Stimulated activated CD8-positive, alpha-beta memory T cell treated with anti-CD3 and anti-CD28 coated beads, Interleukin-2, amount 100 ng/mL, for 1 hour (primary cell): ENCODE measurements at places on chromosomes 11 and 22.

DNA sequence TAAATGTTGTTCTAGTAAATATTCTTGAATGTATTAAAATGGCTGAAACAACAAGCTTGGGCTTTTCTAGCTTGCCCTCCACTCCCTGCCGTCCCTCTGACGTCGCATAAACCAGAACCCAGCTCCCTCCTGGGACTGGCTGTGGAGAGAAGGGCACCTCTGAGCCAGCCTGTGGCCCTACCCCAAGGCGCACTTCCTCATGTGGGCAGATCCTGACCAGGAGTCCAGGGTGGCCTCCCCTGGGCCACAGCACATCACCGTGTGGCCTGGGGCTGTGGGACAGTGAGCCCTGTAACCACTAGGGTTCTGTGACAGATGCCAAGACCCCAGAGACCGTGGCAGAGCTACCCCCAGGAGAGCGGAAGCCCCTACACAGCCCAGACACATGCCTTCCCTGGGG, 10.2 kb upstream of the ADORA2A start:
- no peak for DNase-seq

- DNase-seq = no peak
Measured at GRCh38 chr11:66624450-66624849, 8.0 kb downstream of the RBM14 start.

DNA sequence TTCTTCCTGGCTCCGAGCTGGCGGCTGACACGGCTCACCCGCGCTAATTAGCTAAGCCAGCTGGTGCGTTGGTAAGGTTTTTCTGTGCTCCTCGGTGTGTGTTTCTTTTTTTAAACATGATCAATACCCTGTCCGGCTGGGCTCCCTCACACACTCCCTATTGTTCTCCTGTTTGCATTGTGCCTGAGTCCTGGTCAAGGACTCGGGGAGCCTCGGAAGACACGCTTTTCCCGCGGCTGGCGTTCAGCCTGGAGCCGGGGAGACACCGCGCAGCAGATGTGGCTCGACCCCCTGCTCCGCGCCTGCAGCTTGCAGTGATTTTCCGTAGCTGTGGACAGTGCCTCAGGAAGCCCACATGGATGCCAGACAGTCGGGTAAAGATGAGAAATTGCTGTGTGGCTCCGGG, 454.9 kb upstream of the CADM1 start:
- DNase-seq = no peak

GRCh38 chr11:18704698-18705097, 6.1 kb downstream of the TMEM86A start:
- no peak for DNase-seq

DNA sequence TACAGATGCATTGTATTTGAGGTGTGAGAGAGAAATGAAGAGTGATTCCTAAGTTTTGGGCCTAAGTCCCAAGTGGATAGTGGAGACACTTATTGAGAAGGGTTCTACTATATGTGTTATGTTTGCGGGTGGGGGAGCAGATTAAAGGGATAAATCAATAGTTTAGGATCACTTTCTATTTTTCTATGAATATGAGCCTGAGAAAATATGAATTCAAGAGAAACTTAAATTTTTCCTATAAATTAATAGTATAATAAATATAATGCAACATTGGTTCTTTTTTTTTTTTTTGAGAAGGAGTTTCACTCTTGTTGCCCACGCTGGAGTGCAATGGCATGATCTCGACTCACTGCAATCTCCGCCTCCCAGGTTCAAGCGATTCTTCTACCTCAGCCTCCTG, 31.3 kb downstream of the AMBRA1 start:
- DNase-seq = no peak

DNA sequence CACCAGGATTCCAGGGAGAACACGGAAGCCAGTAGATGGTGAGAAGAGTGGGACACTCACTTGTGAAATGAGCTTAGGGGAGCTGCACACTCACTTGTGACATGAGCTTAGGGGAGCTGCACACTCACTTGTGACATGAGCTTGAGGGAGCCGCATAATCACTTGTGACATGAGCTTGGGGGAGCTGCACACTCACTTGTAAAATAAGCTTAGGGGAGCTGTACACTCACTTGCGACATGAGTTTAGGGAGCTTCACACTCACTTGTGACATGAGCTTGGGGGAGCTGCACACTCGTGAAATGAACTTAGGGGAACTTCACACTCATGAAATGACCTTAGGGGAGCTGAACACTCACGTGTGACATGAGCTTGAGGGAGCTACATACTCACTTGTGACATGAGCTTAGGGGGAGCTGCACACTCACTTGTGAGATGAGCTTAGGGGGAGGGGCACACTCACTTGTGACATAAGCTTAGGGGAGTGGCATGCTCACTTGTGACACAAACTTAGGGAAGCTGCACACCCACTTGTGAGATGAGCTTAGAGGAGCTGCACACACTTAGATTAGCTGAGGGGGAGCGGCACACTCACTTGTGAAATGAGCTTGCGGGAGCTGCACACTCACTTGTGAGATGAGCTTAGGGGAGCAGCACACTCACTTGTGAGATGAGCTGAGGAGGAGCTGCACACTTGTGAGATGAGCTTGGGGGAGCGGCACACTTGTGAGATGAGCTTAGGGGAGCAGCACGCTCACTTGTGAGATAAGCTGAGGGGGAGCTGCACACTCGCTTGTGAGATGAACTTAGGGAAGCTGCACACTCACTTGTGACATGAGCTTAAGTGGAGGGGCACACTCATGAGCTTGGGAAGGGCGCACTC, 59.0 kb downstream of the NCAPD3 start:
- no peak for DNase-seq

- no peak for DNase-seq
Measured at GRCh38 chr11:120681434-120682331, 170.1 kb downstream of the GRIK4 start.

- DNase-seq = no peak
Measured at GRCh38 chr11:79352349-79352703, 88.5 kb downstream of the TENM4 start.

DNA sequence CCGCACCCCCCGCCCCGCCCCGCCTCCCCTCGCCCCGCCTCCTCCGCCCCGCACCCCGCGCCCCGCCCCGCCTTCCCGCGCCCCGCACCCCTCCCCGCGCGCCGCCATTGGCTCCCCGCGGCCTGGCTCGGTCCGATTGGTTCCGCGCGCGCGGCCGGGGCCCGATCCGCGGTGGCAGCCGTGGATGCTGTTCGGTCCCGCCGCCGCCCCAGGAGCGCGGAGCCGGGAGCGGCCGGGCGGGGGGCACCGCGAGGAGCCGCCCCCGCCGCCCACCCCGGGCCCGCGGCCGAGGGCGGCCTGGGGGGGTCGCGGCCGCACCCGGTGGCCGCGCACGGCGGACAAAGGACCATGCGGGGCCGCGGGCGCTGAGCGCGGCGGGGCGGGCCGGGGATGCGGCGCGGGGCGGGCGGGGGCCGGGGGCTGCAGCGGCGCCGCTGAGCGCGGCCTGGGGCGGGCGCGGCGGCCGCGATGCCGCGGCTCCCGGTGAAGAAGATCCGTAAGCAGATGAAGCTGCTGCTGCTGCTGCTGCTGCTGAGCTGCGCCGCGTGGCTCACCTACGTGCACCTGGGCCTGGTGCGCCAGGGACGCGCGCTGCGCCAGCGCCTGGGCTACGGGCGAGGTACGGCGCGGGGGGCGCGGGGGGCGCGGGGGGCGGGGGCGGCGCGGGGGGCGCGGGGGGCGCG, at the start of gene B4GALNT4:
Gene B4GALNT4 (plus strand): TSS at position 164 of the 683 bp plus-strand sequence. CDS start 305 bp downstream, at position 469.
- DNase-seq = no peak

DNA sequence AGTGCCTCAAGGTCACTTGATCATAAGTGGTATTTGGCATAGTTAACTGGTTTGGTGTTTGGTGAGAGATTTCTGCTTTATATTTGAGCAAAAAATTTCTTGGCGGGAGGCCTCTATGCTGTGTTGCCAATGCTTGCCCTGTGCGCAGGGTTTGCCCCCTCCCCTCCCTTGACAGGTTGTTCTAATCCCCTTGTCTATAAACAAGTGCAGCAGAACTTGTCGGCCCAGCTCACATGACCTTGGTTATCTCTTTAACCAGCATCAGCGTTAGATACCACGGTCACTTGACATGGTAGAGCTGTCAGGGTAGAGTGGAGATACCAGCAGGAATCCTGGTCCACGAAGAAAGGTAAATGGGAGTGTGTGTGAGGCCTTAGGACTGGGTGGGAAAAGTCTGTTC, 35.6 kb downstream of the MARK2 start:
- no peak for DNase-seq

DNA sequence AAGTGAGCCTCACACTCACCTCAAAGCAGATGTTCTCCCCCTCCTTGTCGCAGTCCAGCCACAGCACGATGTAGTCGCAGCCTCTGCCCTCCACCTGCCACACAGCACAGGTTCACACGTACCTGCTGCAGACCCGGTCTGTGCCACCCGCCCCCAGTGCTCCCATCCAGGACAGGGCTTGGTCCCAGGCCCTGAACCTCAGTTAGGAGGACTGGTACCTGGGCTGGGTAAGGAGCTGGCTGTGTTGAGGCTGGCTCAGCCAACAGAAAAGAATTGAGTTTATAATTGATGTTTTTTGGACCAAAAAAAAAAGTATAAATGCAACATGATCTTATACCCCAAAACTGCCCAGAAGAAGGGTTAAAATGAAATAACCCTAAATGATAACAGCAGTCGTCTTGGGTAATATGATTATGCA, 10.7 kb downstream of the TOP3B start:
- no peak for DNase-seq

GRCh38 chr11:61917334-61918109, at the start of gene RAB3IL1:
TSS of gene RAB3IL1 (minus strand) at chr11:61917566. CDS start at chr11:61917367, 199 bp downstream.
- no peak for DNase-seq

- no peak for DNase-seq
Measured at GRCh38 chr22:31574055-31574670, 77.8 kb downstream of the SFI1 start.

GRCh38 chr11:131185915-131186314, 184.5 kb upstream of the NTM start:
- no peak for DNase-seq

GRCh38 chr11:116500026-116500946, 272.5 kb downstream of the BUD13 start:
- DNase-seq = no peak

DNA sequence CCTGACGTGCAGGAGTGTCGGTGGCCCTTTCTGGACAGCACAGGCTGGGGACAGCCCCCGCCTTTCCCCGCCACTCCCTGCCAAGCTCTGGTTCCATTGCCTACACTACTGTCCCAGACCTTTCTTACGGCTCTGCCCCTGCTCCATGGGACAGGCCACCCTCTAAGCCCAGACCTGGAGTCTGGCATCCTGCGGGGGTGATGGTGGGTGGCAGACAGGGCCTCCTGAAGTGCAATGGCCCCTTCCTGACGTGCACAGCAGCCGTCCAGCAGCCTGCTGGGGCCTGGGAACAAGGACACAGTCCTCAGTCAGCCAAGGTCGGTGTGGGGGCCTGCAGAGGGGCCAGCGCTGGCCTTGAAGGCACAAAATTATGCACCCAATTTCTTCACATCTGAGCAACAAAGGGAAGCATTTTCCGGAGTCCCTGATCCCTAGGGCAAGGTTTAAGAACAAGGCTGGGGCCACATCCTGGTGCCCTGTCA, 79.7 kb upstream of the KCNQ1OT1 start:
- no peak for DNase-seq

DNA sequence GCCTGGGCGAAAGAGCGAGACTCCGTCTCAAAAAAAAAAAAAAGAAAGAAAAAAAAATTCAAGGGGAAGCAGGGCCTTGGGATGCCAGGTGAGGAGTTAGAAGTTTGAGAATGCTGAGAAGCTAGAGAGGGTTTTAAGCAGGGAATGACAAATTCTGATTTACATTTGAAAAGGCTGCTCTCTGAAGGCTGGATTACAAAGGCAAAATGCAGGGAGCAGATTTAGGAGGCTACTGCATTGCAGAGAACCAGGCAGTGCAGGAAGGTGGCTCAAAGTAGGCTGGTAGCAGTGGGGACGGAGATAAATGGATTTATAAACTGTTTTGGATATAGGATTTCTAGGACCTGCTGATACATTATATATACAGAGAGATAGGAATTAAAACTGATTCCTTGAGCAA, 66.6 kb downstream of the KCNC1 start:
- no peak for DNase-seq
